ENCODE measurements at places on chromosomes 1 and 21.
A peak's percentile ranks its signal among the peaks of the same experiment; 100 is the strongest.

DNA sequence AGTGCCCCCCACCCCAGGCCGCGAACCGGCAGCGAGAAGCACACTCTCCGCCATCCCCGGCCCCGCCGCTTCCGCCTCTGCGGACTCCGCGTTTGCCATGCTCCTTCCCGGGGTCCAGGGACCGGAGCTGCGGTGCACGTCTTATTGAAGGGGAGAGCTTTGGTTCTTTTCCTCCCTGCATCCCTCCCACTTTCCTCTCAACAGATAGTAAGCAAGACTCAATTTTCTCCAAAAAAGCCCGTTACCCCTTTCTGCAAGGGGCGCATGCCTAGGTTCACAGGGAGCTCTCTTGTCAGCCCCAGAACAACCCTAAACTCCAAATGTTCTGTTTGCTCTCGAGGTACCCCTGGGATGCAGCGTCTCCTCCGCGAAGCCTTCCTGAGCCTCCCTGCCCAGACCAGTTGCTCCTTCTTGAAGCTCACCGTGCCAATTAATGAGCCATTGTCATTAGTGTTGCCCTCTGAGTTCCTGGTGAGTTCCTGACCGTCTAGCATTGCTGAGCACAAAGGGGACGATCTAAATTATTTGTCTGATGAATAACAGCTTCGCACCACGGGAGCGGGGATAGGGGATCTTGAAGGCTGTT lies 8.1 kb downstream of the FOXD3 start:
- DNase-seq = no peak

DNA sequence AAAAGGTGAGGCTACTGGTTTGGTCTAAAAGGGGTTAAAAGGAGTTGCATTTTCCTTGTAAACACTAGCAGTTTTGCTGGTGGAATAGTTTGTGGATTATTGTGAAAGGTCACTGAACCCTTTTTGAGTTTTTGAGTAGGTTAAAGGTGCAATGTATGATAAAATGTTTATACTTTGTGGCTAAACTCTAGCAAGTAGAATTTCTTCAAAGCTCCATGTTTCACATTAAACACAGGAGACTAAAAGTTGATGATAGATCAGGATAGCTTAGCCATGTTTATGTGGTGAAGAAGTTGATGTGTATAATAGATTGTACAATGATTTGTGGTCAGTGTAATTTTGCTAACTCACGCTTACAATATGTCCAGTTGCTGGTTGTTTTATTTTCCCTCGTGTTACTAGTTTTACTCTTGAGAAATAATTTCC lies 13.1 kb downstream of the ZNF326 start:
- no peak for DNase-seq

DNA sequence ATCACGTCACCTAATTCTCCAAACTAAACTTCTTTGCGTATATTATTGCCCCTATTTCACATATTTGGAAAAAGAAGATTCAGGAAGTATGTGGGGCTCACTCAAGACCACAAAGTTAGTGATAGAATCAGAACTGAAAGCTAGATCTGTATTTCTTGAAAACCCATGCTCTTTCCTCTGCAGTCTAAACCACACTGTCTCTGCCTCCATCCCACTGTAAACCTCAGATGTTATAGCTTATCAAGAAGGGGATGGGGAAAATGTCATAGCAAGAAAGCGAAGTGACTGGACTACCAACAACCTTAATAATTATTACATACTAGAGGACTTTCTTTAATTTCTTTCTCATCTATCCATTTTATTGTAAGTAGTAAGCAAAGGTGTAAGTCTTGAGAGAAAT lies 257.7 kb upstream of the SGIP1 start:
- DNase-seq = no peak

GRCh38 chr1:39866767-39867166 lies 16.5 kb downstream of the TRIT1 start:
- no peak for DNase-seq

DNA sequence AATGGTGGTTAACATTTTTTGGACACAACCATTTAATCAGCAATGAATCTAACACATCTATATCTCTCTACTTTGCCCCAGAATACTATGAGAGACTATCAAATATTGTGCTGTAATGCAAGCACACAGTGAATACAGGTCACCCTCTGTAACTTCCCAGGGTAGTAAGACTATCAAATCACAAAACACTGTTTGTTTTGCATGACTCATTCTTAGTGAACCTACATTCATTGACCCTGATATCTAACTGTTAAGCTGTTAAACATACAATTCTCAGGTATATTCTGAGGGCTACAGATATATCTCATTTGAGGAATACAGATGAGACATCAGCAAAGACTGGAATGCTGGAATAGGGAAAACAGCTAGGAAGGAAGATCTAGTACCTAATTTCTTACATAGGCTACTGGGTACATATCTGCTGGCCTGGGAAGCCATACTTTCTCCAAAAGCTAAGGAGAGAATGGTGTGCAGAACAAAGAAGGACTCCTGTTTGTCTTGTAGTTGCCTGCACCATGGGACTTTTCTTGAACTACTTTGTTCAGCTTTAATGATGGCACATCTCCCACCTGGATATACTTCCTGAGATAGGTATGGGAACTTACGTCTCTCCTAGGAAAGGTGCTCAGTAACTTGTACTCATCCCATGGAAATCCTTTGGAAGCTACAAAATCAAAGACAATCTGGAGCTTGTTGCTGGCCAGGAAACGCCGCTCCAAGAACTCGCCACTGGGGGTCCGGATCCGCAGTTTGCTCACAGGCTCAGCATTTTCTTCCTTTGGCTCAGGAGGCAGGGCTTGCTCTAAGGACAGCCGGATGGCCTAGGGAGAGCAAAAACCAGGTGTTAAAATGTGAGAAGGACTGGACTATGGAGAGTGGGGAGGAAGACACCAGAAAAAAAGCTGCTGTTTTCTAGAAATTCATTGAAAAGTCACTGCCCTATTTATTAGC lies 51.9 kb upstream of the DMRTA2 start:
- DNase-seq = no peak

GRCh38 chr1:67721650-67722291 lies 36.8 kb downstream of the GADD45A start:
- DNase-seq = no peak

- peak; percentile 25 for DNase-seq
Observed at GRCh38 chr1:42334240-42335049, 590 bp downstream of the FOXJ3 start.

- DNase-seq = no peak
Observed at GRCh38 chr1:26585471-26585870, 55.9 kb downstream of the RPS6KA1 start.

DNA sequence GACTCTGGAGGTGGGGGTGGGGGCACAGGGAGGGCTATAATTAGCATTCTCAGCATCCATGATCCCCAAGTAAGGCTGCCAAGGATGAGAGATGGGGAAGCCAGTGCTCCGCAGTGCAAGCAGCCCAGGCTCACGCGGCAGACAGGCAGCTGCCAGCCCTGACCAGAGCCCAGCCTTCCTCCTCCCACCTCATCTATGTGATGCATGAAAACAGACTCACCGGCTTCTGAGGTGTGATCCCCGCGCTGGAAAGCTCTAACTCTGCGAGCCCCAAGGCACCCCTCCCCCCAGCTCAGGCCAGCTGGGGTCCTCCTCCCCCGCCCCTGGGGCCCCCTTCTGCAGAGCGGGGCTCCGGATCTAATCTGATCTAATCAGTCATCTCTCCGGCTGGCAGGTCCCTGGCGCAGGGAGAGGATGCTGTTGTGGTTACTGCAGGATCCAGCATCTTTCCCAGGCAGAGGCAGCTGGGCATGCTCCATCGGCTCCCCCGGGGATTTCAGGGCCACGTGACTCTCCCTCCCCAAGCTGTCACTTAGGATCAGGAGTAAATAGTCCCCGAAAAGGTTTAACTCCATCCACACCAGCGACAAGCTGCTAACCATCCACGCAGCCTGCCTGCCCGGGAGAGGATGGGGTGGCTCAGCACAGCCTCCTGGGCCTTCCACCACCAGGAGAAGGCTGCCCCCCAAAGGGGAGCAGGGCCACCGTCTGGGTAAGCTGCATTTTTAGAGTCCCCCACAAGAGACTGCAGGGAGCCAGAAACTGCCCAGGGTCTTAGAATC lies at the start of gene PLEKHA6:
Gene PLEKHA6, minus strand, starts transcription at position 456 of the 782 bp plus-strand sequence. CDS start 86,202 bp downstream, outside the sequence.
- DNase-seq = no peak

DNA sequence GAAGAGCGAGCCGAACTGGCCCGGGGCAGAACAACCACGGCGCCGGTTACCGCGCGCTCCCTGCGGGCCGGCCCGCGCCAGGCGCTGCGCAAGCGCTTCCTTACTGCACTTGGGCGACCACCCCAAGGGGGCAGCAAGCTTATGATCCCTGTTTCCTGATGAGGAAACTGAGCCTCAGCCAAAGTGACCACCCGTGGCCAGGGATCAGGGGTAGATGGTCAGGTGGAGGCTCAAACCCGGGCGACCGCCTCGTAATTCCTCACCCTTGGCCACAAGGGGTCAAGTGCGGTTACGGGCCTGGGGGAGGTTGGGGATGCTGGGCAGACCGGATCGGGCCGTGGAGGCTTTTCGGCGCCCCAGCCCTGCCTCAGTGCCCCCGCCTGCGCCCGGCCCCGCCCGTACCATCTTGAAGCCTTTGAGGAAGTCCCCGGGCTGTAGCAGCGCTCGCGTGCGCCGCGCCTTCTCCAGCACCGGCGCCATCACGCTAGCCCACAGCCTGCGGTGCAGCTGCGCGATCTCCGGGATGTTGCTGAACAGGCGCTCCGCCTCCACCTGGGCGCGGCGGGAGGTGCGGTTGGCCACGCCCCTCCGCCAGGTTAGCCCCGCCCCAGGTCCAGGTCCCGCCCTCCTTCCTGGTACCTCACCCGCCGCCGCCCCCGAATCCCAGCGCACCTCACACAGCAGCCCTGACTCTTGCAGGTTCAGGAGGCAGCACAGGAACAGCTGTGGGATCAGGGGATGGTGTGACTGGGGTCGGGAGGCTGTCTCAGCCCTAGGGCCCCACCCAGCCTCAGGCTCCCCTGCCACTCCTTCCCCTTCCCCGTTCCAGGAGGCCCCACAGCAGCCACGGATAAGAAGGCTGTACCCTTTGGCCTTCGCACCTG lies 5.4 kb upstream of the TNFRSF25 start:
- DNase-seq = no peak

DNA sequence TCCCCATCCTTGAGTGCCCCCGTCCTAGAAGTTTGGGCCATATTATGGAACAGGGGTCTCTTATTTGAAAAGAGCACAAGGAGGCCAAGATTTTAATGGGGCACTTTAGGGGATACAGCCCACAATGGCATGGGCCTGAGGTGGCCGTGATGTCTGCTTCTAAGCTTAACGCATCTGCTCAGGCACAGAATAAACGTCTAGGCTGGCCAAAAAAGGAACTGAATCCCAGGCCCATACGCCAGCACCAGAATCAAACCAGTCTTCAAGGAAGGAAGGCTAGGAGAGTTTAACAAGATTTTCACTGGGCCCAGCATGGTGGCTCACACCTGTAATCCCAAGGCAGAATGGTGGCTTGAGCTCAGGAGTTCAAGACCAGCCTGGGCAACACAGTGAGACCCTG lies 9.2 kb upstream of the SARS1 start:
- DNase-seq = no peak

DNA sequence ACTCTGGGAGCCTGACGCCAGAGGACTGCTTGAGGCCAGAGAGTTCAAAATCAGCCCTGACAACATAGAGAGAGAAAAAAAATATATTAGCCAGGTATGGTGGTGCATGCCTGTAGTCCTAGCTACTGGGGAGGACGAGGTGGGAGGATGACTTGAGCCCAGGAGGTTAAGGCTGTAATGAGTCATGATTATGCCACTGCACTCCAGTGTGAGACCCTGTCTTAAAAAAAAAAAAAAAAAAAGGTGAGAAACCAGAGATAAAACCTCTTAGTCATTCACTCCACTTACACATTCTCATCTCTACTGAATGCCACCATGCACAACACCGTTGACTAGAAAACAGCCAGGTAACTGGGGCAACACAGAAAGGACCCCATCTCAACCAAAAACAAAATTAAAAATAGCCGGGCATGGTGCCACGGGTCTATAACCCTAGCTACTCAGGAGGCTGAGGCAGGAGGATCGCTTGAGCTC lies 178.1 kb downstream of the SLC45A1 start:
- DNase-seq = no peak

DNA sequence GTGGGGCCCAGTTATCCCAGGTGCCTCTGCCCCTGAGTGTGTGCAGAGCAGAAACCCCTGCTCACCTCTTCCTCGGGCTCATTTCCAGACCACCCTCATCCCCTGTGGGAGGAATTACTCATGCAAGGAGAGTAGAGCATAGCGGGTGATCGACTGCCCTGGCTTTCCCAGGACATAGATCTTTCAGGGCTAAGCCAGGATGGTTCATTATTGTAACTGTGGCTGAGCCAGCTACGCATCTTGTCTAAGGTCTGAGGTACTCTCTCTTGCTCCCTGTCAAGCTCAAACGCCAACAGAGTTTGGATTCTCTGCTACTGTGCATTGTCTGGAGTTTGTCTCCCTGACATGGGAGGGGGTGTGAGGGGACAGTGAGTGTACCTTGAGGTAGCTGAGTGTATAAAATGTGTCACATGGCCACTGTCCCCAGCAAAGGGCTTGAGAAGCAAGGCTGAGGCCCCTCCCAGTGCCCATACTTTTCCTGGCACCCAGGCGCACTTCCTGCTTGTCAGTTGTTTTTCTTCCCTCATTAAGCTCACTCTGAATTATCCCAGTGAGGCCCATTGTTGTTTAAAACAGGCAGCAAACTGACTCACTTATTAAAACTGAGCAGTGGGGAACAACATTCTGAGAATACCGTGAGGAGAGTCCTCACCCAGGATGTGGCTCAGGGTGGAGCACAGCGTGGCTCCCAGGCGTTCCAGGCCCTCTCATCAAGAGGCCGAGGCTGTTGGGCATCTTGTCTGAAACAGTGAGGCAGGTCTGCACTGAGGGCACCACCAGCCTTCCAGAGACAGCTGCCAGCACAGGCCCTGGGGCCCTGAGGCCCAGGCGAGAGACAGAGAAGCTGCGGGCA lies 92.9 kb downstream of the LAMC2 start:
- no peak for DNase-seq

DNA sequence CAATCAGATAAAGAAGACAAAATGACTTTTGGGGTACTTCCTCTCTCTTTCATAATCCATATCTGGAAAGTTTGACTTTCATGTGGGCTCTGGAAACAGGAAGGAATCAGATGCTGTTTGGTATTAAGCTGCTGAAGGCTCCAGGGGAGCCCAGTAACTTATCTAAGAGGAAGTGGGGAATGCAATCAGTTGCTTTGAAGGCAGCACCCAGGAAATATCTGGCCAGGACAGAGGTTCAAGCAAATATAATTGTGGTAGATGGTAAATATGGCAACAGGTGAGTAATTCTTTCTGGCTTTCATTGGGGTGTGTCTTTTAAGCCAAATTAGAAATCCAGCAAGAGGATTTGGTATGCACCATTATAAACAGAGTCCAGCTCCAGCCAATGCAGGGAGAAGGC lies 44.4 kb downstream of the COLGALT2 start:
- no peak for DNase-seq
